ENCODE measurements at places on chromosomes 1 and 21.

- no peak for DNase-seq
Measured at GRCh38 chr21:38257667-38258066, 876 bp downstream of the KCNJ15 start.

DNA sequence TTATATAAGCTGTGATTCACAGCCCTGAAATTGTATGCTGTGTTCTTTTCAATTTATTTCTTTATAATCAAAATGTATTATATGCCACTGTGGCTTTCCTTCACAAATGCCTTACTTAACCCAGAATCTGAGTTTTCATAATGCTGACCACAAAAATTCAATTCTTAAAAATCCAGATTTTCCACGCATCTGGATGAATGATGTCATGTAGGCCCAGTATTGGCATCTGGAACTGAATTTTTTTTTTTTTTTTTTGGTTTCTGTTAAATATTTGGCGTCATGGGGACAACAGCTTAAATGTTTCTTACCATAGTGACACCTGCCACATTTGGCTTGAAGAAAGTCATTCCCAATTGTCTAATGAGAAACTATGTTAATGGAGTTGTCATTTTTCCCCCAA lies 296.8 kb downstream of the TM2D1 start:
- no peak for DNase-seq

GRCh38 chr1:25486602-25487001 lies 55.9 kb downstream of the MACO1 start:
- DNase-seq: no peak

DNA sequence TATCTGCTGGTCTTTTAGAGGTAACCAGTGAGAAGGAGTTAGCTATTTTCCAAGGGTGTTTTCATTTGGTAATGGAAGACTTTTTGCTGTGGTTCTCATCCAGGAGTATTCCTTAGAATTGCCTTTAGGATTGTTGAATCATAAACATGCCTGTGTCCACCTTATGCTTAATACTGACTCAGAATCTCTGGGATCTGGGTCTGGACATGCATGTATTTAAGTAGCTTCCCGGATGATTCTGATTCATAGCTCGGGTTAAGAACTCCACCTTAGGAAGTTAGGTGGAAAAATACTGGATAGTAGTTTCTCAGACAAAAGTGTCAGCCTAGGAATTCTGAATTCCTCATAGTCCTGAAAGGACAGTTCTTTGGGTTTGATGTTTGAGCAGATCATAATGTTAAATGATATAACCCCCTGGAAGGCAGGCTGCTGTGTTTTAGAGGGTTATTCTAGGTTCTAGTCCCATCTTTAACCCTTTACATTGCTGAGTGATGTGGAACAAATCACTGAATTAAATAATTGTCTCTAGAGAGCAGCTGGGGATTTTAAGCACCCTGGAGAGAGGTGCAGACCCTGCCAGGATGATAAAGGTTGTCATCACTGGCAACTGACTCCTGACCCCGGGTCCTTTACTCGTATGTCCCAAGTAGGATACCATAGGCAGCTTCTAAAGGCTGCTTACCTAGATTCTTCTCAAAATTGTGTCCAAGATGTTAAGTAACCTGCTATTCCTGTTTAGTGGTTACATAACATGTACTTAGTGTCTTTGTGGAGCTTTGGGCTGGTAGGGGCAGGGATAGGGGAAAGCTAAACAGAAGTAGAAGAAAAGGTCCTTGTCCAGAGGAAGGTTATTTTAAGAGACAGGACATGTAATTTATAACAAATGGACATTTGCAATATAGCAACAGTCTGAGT lies 14.5 kb upstream of the C4BPB start:
- DNase-seq: no peak

DNA sequence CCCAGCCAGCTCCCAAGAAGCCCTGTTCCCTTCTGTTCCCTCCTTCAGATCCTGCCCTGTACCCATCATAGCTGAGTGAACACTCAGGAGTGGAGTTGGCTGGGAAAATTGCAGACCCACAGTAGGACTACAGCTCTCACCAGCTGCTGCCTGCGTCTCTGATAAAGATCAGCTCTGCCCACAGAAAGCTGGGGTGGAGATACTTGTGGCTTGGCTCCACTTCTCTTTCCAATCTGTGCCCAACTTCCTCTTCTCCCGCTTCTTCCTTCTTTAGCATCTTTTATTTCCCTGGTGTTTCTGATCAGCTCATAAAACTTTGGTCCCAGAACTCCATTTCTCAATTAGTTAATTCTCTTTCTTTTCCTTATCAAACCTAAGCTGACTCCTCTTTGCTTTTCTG lies 5.5 kb upstream of the CD1A start:
- DNase-seq: no peak

GRCh38 chr1:231201979-231202633 lies 38.9 kb upstream of the GNPAT start:
- DNase-seq: no peak

DNA sequence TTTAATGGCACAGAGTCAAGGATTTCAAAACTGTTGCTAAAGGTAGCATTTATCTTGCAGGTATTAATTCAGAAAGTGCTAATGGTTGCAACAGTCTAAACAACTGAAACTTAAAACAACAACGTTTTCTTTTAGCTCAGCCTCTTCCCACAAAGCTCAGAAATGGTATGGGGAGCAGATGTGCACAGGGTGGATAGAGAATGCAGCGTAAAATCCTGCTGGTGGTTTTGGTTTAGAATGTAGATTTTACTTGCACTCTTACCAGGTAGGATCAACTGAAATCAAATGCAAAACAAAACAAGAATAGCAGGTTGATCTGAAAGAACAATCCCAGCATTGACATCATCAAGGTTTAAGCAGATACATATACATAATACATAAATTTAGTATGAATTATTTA lies 3.8 kb upstream of the LRRC8C start:
- DNase-seq: no peak

GRCh38 chr1:81605023-81605422 lies 195.7 kb upstream of the ADGRL2 start:
- DNase-seq: no peak

GRCh38 chr1:33310702-33311101 lies 10.2 kb downstream of the A3GALT2 start:
- no peak for DNase-seq

DNA sequence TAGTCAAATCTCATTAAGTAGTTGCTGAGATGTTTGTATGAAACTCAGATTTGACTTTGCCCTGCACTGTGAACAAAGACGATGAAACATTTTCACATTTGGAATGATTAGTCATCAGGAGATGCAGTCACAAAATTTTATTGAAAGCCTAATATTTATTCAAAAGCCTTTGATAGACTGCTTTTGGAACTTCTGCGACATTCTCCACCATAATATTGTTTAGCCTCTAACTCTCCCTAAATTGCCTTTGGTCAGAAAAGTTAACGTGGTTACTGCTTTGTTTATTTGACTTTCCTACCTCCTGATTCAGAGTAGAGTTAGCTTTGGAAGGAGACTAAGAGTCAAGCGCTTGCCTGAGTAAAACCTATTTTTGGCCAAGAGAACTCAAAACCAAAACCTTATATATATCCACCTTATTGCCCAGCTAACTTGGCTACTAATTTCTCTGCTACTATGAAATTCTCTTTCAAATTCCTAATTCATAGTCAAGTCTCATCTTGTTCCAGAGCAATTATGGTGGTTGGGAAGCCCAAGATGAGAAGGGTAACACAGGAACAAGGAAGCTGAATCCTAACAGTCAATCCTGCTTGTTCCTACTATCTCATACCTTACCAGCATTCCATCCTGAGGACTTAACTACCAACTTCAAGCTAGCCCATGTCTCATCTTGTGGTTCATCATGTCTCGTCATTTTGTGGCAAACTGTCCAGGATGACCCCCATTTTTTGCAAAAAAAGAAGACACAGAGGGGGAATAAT lies 429.6 kb downstream of the USP25 start:
- DNase-seq: no peak

DNA sequence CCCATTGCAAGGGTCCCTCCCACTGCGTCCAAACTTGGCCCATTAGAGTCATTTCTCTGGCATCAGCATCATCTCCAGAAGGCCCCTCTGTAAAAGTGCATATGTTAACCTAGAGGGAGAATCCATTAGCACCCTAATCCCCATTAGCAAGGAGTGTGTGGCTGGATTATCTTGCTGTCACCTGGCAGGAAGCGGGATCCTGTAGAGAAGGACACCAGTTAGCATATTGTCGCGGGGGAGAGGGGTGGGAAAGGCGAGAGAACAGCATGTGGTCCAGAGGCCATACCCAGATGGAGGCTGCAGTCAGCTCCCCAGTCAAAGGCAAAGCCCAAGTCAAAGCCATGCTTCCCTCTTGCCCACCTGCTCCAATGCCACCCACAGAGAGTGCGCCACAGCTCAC lies 64.0 kb downstream of the OLIG1 start:
- no peak for DNase-seq

GRCh38 chr1:205451759-205452164 lies 4.1 kb downstream of the BLACAT1 start:
- no peak for DNase-seq

- no peak for DNase-seq
Measured at GRCh38 chr1:212062832-212063438, 27.4 kb downstream of the DTL start.

GRCh38 chr1:37473431-37474045 lies 842 bp upstream of the ZC3H12A start:
- no peak for DNase-seq

DNA sequence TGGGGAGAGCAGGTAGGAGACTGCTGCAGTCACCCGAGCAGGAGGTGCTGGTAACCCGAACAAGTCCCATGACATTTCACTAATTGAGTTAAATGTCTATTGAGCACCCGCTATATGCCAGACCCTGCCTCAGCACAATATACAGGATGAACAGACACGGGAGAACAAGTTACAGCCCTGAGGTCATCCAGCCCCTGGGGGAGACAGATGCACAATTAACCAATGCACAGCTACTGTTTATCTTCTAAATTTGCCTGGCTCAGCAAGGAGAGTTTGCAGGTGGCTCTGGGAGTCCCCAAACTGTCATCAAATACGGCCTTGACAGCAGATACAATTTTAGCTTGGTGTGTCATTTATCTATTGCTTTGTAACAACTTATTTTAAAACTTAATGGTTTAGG lies 18.1 kb downstream of the CITED4 start:
- no peak for DNase-seq

- DNase-seq: no peak
Measured at GRCh38 chr1:85048296-85049064, at the start of gene MCOLN3. TSS of gene MCOLN3 (minus strand) at chr1:85048500. CDS start at chr1:85045360, 3,140 bp downstream.
